CMK (cell line): ENCODE measurements at places on chromosomes 2 and 18.

DNA sequence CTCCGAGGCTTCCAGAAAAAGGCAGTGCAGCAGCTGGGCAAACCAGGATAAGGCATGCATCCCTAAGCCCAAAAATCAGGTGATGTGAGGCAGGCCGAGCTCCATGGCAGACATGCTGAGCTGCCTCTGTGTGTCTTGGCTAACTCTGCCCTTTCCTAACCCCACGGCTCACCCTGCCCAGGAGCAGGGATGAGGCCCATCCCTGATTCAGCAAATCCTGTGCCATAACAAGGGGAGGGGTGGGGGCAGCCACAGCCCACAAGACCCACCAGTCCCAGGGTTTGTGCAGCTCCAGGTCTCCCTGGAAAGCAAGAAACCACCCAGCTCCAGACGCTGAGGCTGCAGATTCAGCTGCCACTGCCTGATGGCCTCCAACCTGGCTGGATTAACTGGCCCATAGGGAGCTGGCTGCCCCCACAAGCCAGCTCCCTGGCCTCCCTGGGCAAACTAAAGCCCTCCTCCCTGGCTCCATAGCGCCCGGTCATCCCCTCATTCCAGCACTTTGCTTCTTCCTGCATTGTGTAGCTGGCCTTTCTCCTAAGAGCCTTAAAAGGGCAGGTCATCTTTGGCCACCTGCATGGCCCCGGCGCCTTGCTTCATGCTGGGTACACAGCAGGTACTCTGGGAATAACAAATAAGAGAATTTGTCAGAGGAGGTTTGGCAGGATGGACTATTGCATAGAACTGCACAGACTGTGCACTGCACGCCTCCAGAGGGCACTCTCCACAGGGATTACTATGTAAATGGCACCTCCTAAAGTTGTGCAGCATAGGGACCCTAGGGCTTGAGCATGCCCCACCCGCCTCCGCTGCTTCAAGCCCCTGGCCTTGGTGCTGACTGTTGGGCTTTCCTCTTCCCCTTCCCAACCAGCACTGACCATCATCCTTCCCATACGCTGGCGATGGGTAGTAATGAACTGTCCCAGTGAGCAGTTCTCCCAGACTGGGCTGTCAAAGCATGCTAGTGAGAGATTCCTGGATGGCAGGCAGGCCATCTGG, 10.7 kb downstream of the STEAP3 start:
- no peak for DNase-seq

- no peak for DNase-seq
Measured at GRCh38 chr18:48789259-48789812, 161.4 kb downstream of the SMAD7 start.

GRCh38 chr2:109166811-109167210, 37.8 kb downstream of the SH3RF3 start:
- no peak for DNase-seq

- DNase-seq: no peak
Measured at GRCh38 chr18:42824178-42824577, 291.3 kb downstream of the RIT2 start.

- no peak for DNase-seq
Measured at GRCh38 chr2:104752504-104752903, 101.4 kb upstream of the POU3F3 start.

- DNase-seq: no peak
Measured at GRCh38 chr2:9814129-9814868, 29.0 kb upstream of the TAF1B start.

DNA sequence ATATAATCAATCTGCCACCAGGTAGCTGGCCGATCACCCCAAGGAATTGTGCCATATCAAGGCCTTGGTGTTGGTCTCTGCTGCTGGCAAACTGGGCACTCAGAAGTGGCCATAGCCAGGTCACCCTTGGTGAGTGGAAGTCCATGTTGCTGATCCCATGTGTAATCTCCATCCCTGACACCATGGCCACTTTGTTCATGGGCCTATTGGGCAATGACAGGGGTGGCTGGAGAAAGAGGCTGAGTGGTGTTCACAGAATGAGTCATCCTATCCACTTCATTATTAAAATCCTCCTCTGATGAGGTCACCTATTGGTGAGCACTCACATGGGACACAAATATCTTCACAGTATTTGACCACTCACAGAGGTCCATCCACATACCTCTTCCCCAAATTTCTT, 26.7 kb upstream of the CD226 start:
- no peak for DNase-seq

DNA sequence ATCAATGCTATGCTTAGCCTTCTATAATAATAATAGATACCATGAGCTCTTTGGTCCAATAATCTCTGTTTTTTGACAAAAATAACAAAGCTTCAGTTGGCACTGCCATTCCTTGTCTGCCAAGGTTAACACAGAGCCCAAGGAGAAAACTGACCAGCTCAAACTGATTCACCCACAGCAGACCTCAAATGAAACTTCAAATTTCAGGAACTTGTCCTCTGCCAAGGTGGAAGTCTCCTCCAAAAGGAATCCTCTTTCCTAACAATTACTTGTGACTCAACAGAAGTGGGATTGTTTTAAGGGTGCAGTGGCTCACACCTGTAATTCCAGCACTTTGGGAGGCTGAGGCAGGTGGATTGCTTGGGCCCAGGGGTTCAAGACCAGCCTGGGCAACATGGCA, 12.1 kb downstream of the AAK1 start:
- DNase-seq: no peak

DNA sequence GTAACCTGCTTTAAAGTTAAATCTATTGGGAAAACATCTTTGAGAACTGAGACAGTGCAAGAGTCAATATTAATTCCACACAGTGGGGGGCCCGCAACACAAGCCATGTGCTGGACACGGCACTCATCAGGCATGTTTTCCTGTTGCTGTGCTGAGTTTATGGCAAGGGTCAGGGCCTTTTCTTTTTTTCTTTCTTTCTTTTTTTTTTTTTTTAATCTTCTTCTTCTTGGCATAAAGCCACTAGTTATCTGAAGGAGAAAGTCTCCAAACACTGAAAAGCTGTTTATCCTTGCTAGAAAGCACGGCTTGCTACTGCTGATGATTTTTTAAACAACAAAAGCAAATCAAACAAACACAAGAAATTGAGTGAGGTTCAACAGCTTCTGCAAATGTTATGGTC, 252.1 kb downstream of the ZNF521 start:
- no peak for DNase-seq

- DNase-seq: no peak
Measured at GRCh38 chr2:49973917-49974368, 819.6 kb upstream of the FSHR start.

GRCh38 chr2:198776616-198777406, 680.9 kb downstream of the SATB2 start:
- DNase-seq: no peak

- no peak for DNase-seq
Measured at GRCh38 chr2:147441182-147441581, 403.6 kb upstream of the ACVR2A start.

DNA sequence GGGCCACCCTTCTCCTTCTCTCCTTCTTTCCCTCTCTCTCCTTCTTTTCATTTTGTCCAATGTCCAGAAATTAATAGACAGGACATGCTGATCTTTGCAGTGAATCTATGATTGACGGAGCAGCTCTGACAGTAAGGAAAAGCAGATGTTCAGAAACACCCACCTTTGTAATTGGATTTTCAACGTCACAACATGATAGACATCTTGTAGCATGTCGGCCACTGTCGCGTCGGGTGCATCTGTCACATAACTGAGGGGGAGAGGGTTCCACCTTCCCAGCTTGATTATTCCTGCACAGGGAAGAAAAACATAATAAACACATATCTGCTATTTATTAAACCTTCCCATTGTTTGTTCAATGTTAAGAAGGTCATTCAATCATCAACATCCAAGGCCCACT, 76.2 kb downstream of the SATB2 start:
- no peak for DNase-seq

- DNase-seq: no peak
Measured at GRCh38 chr2:223075301-223076270, 23.6 kb downstream of the KCNE4 start.

DNA sequence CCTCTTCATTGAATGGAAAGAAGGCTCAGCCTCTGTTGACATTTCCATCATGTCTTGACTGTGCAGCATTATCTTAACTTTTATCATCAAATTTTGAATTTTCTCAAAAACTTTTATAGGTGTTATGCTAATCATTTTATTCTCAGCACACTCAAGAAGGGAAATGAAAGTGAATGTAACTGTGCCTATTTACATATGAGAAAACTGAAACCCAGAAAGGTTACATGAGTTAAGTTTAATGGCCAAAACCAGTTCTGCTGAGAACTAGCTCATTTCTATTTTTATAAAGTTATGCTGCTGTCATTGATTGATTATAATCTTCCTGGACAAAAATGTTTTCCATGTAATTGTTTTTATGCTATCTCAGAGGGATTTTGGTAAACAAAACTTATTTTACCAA, 618.8 kb upstream of the NRXN1 start:
- no peak for DNase-seq

- no peak for DNase-seq
Measured at GRCh38 chr2:21003572-21004180, 40.2 kb downstream of the APOB start.

DNA sequence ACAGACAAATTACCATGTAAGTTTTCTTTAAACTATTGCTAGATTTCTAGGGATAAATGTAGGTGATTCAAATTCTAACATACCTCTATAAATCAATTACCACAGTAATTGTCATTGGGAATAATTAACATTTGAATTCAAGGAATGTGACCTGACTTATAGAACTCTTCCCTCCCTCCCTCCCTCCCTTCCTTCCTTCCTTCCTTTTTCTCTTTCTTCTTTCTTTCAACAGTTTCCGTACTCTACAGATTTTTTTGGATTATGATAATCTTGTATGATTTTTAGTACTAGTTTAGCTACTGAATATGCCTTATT, 18.2 kb upstream of the FTCDNL1 start:
- no peak for DNase-seq

DNA sequence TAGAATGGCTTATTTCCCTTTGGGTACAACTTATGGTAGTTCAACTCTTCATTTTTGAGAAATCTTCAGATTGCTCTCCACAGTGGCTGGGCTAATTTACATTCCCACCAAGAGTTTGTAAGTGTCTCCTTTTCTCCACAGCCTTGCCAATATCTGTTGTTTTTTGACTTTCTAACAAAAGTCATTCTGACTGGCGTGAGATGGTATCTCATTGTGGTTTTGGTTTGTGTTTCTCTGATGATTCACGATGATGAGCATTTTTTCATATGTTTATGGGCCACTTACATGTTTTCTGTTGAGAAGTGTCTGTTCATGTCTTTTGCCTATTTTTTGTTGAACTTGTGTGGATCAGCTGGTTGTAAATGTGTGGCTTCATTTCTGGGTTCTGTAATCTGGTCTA, 871.0 kb downstream of the EPHA4 start:
- no peak for DNase-seq

DNA sequence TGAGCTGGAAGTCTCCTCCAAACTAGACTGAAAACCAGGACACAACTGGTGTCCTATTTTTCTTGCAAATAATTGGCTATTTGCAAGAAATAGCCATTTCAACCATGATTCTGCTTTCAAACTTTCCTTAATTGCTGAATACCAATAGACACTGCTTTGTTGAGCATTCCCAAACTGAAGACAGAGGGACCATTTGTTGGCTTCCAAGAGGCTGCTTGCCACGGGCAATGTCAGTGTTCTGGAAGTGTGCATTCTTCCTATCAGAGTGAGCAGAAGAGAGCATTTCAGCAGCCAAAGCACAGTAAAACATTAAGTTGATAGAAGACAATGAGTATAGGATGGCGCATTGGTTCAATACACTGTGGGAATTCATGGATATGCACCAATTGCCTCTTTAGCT, 360.5 kb upstream of the RGPD4 start:
- no peak for DNase-seq

- no peak for DNase-seq
Measured at GRCh38 chr2:29155578-29155977, 40.4 kb downstream of the CLIP4 start.
